ENCODE measurements at places on chromosomes 6 and 20.

DNA sequence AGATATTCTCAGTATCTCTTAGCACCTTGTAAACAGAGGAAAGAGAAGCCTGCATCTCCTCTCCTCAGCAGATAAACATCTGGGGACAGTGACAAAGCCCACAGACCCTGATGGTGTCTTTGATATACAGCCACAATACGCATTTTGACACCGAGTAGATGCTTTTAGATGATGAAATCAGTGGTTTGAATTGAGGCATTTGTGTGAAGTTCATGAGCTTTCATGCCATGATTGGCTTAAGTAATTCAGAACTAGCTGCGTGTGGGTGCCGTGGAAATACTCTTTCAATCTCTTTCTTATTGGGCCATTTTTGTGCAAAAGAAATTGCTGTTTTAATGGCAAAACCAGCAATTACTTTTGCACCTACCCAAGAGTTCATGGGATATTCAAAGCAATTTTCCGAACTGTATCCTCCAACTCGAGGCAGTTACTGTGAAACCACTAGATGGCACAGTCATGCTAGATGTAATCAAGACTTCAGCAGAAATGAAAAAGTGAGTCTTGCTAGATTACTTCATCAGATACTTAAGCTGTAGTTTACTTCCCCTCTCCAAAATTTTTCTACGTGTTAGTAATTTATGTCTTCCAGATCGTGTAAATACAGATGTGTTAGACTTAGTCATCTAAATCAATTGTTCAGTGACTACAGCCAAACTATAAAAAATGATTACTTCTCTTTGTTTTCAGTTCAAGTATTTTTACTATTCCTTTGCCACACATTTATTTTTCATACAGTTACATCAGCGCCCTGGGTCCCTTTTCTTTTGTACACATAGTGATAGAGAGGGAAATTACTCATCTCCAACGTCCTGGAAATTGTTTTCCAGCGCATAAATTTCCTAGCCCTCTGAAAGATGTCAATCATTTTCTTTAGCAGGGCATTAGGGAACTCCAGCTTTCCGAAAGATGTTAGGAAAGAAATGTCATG lies 49.4 kb downstream of the IYD start:
- no peak for DNase-seq

DNA sequence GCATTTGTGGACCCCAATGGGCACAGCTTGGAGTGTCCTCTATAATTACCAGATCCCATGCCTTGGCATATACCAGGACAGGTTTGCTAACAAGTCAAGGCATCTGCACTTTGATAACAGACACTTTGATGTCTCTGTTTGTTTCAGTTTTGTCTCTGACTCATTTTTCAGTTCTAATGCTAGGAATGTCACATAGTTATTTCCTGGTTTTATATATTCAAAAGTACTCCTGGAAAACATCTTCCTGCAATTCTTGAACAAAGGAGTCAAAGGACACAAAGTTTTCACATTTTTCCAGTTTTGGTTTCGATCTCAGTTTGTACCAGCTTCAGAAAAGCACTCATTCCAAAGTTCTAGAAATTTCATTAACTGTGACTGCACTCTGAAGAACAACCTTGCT lies 188.1 kb downstream of the FOXC1 start:
- DNase-seq = no peak

DNA sequence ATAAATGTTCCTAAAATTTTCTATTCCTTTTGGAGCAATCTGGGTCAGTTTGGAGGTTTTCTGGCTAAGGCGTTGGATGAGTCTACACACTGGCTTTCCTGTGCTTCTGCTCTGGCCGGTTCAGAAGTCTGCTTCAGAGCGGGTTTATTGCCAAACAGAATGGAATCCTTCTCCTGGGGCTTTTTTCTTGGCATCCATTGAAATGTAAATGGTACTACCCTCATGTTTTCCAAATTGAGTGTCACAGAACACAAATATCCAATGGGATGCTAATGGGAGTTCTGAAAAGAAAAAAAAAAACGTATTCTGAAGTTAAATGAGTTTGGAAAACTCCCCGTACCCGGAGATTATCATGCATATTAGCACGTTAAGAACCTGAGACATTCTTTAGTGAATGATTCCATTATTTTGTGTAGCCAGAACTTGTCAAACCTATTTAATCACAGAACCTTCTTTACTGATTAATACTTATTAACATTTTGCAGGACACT lies 930.3 kb downstream of the QKI start:
- no peak for DNase-seq

DNA sequence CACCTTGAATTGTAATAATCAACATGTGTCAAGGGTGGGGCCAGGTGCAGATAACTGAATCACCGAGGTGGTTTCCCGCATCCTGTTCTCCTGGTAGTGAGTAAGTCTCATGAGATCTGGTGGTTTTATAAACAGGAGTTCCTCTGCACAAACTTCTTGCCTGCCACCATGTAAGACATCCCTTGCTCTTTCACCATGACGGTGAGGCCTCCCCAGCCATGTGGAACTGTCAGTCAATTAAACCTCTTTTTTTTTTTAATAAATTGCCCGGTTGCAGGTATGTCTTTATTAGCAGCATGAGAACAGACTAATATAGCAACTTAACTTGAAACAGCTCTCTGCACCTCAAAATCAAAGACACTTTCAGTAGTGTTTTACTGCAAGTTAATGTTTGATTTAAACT lies 121.6 kb downstream of the OGFRL1 start:
- no peak for DNase-seq

DNA sequence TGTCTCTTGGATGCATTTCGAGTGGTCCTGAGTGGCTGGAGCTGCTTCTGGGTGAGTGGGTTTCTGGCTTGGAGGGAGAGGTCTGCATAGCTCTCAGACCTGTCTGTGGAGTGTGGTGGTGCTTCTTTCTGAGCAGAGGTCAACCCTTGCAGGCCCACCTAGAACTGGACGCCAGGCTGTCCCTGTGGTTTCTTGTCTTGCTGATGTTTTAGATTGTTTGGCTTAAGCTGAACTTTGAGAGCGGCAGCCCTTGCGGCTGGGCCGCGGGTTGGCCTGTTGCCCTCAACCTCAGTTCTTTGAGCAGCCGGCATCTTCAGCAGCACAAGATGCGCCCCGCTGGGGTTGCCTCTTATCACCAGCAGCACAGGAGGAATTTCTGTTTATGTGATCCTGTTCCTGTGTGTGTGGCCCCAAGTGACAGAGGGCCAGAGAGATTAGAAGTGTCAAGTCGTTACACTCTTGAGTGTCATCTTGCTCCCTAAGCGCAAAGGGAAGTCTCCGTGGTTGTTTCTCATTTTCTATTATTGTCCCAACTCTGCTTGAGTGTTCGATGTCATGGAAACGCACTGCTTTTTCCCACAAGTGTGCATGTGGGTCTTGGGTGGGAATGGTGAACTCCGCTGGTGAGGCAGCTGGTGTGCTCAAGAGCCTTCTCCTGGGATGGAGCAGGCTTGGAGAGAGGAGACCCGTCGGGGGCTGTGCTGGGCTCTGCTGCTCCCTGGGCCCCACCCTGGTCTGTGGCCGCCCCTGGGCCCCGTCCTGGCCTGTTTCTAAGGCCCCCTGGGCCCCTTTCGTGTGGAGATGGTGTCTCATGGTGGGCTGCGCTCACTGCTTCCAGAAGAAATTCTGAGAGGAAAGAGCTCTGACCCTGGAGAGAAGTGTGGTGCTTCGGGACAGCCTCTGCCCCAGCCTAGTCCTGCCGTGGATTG lies 20.1 kb upstream of the SLC22A1 start:
- no peak for DNase-seq

DNA sequence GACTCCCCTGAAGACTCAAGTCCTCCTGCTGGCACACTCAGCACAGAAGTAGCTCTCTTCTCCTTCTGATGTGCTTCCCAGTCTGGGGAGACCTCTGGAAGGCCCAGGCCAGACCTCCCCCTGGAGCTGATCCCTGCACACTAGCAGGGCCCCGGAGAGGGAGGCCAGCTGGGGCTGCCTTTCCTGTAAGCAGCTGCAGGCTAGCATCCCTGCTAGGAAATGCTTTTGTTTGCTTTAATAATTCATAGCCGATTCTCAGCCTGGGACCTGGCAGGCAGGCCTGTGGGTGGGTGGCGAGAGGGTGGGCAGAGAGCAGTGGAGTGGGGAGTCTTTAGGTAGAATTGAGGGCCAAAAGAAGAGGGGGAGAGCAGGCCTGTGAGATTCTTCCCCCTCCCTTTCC lies 5.2 kb downstream of the EBF4 start:
- no peak for DNase-seq

DNA sequence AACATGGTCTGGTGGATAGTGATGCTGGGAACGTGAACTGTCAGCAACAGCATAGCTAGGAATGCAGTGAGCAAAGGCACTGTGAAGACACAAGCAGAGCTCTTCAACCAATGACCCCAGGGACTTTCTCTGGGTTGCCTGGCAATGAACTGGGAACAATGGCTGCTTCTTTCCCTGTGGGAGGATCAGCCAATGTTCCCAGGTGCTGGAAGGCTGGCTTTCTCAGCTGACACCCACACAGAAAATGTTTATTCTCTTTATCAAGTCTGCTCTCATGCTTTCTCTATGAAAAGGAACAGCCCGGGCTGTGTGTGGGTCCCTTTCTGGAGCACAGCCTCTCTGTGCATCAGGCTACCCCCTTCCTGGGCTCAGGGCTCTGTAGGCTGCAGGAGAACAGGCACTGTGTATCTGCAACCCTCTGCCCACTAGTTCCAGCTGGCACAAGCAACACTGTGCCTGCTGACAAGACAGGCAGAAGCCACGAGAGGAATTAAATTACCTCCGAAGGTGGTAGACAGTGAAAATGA lies 54.2 kb downstream of the HFE start:
- DNase-seq = no peak

DNA sequence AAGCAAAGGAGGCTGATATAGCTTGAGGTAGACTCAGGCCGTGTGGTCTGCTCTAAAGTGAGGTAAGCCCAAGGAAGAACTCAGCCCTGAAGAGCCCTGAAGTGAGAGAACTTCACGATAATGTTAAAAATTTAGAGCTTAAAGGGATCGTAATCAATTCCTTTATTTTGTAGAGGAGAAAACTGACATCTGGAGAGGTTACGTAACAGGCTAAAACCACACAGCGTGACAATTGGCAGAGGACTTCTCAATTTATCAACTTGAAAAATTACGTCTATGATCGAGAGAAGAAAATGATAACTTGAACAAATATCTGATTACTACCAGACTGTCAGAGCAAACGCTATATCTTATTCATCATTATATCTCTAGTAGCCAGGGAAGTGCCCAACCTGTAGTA lies 121.8 kb upstream of the FOXO3 start:
- DNase-seq = no peak

DNA sequence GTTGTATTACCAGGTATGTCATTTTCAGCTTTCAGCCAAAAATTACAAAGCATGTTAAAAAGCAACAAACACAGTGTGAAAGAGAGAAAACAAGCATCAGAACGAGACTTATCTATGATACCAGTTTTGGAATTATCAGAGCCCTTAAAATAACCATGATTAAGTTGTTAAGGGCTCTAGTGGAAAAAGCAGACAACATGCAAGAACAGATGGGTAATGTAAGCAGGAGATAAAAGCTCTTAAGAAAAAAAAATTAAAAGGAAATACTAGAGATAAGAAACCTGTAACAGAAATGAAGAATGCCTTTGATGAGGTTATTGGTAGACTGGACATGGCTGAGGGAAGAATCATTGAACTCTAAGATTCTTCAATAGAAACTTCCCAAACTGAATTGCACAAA lies 127.5 kb upstream of the SCGN start:
- no peak for DNase-seq

DNA sequence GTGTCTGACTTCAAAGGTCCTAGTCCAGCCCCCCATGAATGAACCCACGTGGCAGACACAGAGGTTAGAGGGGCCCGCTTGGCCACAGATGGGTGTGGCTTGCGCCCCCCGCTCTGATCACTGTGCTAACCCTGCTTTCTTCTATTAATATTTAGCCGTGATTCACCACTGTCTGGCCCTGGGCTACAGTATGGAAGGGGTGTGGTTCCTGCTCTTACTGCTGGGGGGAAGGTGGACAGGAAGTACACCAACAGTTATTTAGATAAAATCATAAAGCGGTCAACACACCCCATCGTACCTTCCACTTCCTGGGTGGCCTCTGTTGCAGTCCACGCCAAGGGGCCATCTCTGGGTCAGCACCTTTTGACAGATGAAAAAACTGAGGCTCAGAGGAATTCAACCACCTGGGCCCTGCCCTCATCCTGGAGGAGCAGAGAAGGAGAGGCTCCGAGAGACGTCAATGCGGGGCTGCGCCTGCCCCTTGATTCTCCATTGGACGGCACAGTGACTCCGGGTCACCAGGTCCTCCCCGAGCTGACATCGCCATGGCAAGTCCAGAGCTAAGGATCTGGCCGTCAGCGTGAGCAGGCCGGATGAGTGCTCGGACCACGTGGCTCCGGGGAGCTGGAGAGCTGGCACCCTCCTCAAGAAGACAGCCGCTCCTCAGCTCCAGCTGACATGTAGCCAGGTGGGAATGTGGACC lies 206.3 kb downstream of the PREX1 start:
- no peak for DNase-seq

DNA sequence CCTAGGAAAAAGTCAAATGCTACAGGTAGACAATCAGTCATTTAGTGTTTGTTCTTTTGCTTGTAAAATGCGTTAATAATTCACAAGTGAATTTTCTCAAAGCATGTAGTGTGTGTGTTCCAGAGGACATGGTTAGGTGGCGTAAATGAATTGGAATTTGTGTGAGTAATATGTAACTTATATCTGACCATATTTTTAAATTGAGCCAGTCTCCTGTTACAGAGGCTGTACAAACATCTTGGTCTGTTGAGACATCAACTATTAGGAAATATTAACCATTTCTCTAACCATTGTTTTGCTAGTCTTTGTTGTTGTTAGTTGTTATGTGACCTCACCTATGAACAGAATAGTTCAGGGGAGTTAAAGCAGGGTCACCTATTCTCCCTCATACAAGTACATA lies 22.7 kb downstream of the MCM8 start:
- no peak for DNase-seq

DNA sequence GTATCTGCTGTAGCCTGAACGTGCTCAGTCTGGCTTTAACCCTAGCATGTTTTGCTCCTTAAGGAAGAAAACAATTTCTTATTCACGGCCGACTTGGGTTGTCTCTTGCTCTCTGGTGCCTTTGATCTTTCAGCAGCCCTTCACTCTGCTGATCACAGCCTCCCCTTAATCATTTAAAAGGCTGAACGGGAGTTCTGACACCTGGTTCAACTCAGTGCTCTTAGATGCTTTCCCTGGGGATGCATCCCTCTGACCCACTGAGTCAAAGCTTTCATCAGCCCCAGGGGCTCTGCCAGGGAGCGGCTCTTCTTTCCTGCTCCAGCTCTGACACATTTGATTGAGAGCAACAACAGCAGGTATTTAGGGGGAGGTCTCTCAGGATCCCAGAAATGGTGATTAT lies 79.0 kb upstream of the FYN start:
- no peak for DNase-seq

DNA sequence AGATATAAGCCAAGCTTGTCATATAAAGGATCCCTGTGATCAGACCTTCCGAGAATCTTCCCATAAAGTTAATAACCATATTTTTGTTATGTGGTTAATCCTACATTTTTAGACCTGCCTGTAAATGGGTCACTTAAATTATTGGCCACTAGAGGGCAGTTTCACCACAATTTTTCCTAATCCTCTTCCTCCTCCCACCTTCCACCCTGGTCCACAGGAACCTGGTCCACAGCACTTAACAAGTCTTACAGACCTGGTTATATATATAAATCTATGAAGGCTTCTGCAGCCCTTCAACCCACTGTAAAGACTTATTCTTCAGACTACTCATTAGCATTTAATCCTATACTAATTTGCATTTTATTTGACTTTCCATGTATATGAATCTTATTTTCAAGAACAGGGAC lies 28.3 kb downstream of the MRS2 start:
- DNase-seq = no peak

GRCh38 chr6:797479-798077 lies 104.6 kb upstream of the EXOC2 start:
- DNase-seq = peak; percentile 14

- no peak for DNase-seq
These were observed 78.0 kb upstream of the AFDN start for GRCh38 chr6:167748458-167749379.

Data from stimulated activated CD8-positive, alpha-beta memory T cell treated with anti-CD3 and anti-CD28 coated beads, Interleukin-7, amount 100 ng/mL, for 4 hours (primary cell).